Left cardiac atrium (tissue), 4 donors: ENCODE measurements at places on chromosomes 11 and 22. TPM values are rescaled to one million over a fixed set of nuclear protein-coding genes. Genes with fewer than 3 reads are reported as not detected.

The NUCB2 gene
- total RNA-seq = 145 TPM

The TRIM6 gene
- total RNA-seq = 1.2 TPM

The SYNGR1 gene
- total RNA-seq = 48.3 TPM

The RTCB gene
- total RNA-seq = 40.6 TPM

The NCAM1 gene
- 150 TPM for total RNA-seq

The ALG9 gene
- 31.5 TPM for total RNA-seq

The LUZP2 gene
- total RNA-seq = not detected

The MAPK1 gene
- 104 TPM for total RNA-seq

The GAL3ST1 gene
- 0.29 TPM for total RNA-seq

DNA sequence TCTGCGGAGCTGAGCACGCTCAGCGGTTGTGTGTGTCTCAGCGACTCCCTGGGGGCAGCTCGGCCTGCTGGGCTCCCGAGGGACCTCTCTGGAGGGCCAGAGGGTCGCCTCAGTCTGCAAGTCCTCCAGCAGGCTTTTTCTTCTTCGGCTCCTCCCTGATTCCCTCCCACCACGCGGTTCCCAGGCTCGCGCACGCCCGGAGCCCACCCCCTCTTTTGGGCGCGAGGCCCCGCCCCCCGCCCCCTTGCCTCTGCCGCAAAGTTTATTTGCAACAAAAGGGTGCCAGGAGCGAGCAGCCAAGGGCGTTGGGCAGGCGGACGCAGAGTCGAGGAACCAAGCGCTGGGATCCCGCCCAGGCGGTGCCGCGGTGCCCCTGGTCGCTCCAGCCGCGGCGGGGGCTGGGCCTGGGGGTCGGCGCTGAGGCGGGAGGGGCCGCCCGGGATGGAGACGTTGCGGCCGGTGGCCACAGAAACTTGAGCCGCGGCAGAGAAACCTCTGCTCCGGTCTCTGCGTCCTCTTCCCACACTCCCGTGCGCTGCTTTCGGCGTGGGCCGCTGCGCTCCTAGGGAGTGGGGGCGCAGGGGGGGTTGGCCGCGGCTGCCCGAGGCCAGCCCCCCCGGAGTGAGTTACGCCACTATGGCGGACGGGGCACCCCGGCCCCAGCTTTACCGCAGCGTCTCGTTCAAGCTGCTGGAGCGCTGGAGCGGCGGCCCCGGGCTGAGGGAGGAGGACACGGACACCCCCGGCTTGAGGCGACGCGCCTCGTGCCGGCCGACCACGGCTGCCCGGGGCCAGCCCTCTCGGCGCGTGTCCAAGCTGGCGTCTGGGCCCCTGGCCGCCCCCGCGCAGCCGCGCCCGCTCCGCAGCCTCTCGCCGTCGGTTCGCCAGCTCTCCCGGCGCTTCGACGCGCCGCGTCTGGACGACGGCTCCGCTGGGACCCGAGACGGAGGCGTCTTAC lies at the start of gene ARHGEF17:
Gene ARHGEF17, plus strand, starts transcription at position 274 of the 958 bp plus-strand sequence. Its CDS starts 363 bp downstream, at position 637.
- peak; percentile 80 for DNase-seq

- no peak for DNase-seq
Observed at GRCh38 chr11:109971184-109971523, 122.0 kb upstream of the ZC3H12C start.

GRCh38 chr11:3021125-3021524 lies 29.0 kb upstream of the NAP1L4 start:
- no peak for DNase-seq

DNA sequence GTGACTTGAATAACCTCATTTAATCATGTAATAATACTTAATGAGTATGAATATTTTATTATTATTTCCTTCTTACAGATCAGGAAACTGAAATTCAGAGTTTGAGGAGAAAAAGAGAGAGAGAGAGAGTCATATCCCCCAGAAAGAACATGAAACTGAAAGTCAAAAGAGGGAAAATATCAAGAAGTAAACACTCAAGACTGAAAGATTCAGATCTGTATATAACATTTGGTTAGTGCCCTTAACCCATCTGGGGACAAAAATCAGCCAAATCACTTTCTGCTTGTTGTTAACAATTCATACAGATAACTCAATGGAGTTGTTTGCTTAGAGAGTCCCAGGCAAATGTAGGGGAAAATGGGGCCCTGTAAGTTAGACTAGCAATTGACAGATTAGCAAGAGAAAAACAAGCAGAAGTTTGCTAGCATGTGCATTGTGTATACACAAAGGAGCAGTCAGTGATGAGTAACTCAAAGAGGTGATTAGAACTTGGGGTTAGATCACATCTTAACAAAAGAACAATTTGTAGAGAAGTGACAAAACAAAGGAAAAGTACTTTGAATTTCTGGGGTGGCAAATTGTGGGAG lies 25.9 kb upstream of the MMP13 start:
- DNase-seq = no peak

DNA sequence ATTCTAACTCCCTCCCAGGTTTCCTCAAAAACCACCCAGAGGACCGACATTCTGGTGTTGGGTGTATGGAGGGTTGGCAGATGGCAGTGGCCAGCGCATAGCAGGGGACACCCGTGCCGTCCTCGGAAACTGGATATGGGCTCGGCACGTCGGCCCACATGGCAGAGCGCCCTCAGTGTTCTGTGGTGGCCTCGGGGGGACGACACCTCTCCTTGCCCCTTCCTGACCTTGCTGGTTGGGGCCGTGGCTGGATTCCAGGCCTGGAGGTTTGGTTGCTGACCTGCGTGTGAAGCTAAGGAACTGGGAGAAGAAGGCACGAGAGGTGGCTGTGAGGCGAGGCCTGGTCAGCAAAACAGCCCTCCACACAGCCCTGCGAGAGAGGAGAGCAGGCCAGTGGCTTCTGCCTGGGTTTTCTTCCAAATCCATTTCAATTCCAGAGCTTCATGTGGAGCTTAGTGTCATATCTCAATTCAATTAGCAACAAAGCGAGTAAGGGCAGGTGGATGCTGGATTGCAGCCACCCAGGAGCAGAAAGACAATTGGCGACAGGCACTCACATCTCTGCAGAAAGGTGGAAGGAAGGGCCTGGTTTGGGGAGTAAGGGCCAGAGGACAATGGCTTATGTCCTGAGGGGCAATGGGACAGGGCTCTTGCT lies 478.4 kb downstream of the BRD1 start:
- no peak for DNase-seq

DNA sequence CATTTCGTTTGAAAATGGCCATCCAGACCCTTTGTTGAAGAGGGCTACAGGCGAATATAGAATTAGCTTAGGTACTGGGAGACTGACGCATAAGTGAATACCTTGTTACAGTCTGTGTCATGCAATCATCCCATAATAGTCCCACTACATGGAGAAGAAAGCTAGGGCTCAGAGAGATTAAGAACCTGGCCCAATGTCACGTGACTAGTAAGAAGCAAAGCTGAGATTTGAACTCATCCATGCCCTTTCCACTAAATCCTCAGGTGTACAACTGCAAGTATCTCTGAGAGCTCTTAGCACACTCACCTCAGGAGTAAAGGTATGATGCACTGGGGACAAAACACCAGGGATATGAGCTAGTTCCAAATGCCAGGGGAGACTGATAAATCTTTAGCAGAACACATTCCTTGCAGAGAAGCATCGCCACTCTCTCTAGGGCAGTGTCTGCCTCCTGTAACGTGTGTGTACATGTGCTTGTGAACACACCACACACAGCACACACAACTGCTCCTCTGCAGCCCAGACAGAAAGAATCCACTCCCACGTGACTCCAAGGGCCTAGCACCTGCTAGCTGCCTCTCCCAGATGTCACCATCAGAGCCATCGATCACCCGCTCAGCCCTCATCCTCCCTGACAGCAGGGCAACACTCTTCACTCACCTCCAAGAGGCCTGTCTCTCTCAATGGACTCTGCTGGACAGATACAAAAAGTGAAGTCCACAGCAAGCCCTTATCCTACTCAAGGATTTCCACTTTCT lies 402.8 kb downstream of the NXPE2 start:
- DNase-seq = no peak

GRCh38 chr11:130720232-130721022 lies 195.9 kb downstream of the SNX19 start:
- DNase-seq = no peak

DNA sequence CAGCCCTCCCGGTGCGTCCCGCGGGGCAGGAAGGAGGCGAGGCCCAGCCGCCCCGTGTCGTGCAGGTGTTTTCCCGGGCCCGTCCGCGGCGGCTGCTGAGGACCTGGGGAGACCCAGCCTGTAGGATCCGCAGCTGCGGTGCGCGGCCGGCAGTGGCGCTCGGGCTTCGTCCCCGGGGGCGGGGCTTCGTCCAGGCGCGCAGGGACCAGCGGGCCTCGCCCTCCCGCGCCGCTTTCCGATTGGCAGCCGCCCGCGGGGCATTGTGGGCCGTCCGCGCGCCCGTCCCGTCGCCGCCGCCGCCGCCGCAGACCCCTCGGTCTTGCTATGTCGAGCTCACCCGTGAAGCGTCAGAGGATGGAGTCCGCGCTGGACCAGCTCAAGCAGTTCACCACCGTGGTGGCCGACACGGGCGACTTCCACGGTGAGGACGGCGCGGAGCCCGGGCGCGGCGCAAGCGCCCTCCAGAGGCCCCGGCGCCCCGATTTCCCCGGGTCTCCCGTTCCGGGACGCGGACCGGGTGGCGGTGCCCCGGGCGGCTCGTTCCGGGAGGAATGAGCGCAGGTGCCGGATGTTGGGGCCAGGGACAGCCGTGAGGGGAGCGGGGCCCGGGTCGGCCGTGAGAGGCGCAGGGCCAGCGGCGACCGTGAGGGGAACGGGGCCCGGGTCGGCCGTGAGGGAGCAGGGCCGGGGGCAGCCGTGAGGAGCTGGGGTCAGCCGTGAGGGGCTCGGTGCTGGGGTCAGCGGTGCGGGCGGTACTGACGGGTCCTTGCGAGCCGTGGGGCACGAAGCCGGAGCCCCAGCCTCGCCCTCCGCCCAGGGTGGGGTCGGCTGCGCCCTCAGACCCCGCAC lies at the start of gene TALDO1:
Gene TALDO1, plus strand, starts transcription at position 307 of the 849 bp plus-strand sequence. Its CDS starts 18 bp downstream, at position 325.
- peak; percentile 93 for DNase-seq

DNA sequence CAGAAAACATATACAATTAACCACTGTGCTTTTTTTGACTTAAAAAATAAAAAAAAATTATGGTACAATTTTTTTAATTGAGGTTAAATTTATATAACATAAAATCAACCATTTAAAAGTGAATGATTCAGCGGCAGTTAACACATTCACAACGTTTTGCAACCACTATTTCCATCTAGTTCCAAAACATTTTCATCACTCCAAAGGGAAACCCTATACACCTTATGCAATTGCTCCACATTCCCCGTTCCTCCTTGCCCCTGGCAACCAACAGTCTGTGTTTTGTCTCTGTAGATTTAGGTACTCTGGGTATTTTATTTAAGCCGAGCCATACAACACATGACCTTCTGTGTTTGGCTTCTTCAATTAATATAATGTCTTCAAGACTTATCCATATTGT lies 15.3 kb downstream of the DDI1 start:
- DNase-seq = no peak

- no peak for DNase-seq
Observed at GRCh38 chr11:66880496-66881450, 23.9 kb downstream of the LRFN4 start.

DNA sequence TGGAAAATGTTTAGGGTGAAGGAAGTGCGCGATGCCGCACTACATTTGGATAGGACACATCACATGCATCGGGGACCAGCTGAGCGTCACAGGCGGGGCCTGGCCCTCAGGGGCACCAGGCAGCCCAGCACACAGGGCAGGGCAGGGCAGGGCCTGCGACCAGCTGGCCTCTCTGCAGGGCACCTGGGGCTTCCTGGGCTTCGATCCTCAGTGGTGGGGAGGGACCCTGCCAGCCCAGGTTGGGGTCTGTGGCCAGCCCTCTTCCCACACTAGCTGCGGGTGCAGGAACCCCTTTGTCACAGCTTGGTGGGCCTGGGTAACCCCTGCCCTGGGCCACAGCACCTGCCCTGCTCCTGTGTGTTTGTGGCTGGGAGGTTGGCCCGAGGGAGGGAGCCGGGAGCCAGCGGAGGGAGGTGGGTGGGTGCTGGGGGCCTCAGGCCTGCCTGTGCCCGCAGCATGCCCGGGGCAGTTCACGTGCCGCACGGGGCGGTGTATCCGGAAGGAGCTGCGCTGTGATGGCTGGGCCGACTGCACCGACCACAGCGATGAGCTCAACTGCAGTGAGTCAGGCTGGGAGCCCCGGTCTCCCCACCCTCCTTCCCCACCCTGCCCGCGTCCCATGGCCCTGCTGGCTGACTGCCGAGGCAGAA lies 37.9 kb downstream of the ST14 start:
- DNase-seq = no peak

DNA sequence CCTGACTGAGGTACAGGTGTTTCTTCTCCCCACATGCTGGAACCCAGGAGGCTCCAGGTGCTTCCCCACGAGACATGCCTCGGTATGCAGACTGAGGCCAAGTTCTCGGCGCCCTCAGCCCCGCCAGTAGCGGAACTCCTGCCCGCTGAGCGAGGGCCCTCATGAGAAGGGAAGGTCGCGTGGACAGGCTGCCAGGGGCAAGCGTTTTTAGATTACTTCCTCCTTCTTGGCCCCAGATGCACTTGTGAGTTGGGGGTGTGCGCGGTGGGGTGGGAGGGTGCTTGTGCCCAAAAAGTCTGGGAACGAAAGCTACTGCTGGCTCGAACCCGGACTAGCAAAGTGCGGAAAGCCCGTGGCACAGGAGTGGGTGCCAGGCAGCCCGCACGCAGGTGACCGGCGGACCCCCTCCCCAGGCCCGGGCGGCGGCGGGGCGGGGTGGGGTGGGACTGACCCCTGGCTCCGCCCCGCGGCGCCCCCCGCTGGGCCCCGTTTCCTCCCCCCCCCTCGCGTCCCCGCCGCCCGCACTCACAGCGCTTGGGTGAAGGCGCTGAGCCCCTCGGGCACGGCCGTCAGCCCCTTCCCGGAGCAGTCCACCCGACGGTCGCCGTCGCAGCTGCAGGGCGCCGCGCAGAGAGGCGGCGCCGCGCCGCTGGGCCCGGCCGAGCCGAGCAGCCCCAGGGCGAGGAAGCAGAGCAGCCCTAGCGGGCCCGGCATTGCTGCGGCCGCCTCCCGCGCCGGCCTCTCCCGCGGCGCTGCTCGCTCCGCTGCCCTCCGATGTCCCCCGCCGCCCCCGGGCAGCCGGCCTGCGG lies 797 bp downstream of the LGR4 start:
- peak; percentile 47 for DNase-seq

DNA sequence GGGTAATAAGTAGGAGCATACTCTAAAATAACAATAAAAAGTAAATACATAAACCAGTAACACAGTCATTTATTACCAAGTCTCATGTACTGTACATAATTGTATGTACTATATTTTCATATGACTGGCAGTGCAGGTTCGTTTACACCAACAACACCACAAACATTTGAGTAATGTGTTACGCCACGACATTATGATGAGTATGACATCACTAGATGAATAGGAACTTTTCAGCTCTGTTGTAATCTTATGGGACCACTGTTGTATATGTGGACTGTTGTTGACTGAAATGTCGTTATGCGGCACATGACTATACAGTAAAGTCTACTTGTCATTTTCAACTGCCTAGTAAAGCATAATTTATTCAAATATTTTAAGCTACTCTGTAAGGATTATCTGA lies 18.6 kb downstream of the KIF18A start:
- no peak for DNase-seq

- no peak for DNase-seq
Observed at GRCh38 chr11:19890308-19890707, 177.7 kb downstream of the NAV2 start.

DNA sequence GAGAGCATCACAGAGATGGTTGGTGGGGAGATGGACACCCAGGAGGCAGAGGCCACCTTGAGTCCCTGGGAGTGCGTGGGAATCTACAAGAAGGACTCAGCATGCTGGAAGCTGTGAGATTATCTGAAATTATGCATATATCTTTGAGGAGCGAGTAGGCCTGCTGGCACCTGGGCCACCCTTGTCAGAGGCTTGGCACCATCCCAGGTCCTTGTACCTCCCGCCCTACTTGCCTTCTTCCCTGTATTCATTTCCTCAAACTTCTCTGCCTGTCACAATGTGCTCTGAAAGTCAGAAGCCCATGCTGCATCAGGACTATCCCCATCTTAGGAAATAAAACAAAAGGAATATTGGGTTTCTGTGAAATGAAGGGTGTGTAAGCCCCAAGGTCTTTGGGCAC lies 133.0 kb upstream of the CSNK2A3 start:
- DNase-seq = no peak
